ENCODE measurements at places on chromosomes 3 and 15.

- DNase-seq, result no peak
Observed at GRCh38 chr15:29140475-29141307, 128.9 kb downstream of the NSMCE3 start.

DNA sequence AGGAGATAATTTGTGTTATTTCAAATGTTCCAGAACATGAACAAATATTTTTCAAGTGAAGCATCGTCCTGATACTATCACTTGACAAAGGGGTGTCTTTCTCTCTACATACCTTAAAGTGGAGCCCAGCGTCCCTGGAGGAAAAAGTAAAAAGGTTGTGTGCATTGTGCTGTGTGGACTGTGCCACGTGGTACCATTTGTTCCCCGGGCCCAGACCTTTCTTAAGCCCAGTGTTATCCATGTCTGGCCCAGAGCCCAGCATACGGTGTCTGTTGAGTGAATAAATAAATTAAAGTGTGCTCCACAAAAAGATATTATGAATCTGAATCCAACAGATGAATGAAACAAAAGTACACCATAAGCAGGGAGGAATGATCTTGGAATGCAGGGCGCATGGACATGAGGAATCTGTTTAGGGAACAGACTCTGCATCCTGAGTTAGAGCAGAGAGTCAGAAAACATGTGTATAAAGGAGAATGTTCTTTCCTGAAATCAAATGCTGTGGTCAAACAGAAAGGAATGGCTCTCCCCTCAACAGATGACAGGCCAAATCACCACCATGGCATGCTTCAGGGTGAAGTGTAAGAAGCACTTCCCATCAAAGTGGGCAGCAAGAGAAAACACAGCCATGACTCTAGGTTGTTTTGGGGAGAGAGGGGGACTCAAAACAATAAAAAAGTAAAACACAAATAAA is 8.1 kb upstream of the PRSS50 start:
- no peak for DNase-seq

- DNase-seq, result no peak
Observed at GRCh38 chr15:50798684-50799083, 33.2 kb upstream of the SPPL2A start.

GRCh38 chr3:145429546-145429945 is 731.4 kb downstream of the PLOD2 start:
- DNase-seq, result no peak

DNA sequence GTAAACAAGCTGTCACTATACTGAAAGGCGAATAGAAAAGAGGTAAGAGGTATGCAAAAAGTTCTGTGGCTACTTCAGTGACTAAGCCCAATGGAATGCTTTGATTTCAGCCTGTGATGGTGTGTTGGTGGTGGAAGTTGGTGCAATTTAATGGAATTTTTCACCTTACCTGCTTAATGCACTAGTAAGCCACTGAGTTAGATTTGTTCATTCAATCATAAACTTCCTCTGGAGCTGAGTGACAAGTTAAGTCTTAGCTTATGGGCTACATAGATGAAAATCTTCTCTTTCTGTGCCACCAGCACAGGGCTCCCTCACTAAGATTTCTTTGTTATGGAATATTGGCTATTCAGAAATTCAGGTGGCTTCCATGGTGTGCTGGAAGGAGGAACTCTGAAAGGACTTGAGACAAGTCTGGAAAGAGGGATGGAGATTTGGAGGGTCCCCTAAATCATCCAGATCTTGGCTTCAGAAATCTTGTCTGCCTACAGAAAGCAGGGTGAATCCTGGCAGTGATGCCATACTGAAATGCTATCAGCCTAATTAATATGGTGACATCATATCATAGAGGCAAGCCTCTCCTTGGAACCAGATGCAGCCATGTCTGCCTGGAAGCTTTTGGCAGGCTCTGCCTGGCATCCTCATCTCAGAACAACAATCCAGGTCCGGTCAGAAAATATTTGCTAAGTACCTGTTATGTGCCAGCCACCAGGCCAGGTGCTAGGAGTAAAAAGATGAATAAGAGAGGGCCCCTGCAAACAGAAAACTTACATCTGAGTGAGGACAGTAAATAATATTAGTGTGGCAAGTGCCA is 8.1 kb upstream of the GAP43 start:
- DNase-seq, result no peak

- DNase-seq, result no peak
Observed at GRCh38 chr3:126994661-126995245, 11.8 kb downstream of the PLXNA1 start.

- DNase-seq, result no peak
Observed at GRCh38 chr3:10672422-10672821, 143.6 kb upstream of the SLC6A11 start.

GRCh38 chr3:15531346-15531745 is 9.8 kb upstream of the COLQ start:
- no peak for DNase-seq

- DNase-seq, result no peak
Observed at GRCh38 chr15:68304589-68305337, 27.2 kb downstream of the FEM1B start.

- DNase-seq, result no peak
Observed at GRCh38 chr15:40084650-40085049, 24.0 kb downstream of the BMF start.
